ENCODE measurements at places on chromosomes 3 and 15. TPM values are rescaled to one million over a fixed set of nuclear protein-coding genes. Genes with fewer than 3 reads are reported as not detected.

- no peaks in the 10 kb centered on the region for H3K36me3 ChIP-seq
- no peak overlapping the region for H3K27ac ChIP-seq
- DNase-seq, result no peak
- H3K4me1 ChIP-seq, result peaks cover 26% of the 10 kb centered on the region
- no peaks in the 10 kb centered on the region for H3K27me3 ChIP-seq
These were observed 157.3 kb downstream of the ADAMTS9 start for GRCh38 chr3:64530434-64531049.

BNC1 gene
- 0.11 TPM for total RNA-seq

GP9 gene
- total RNA-seq, result not detected

GRCh38 chr3:126912027-126912422, 70.9 kb upstream of the PLXNA1 start:
- H3K4me1 ChIP-seq, result peaks cover 12% of the 10 kb centered on the region
- H3K27ac ChIP-seq, result no peak overlapping the region
- DNase-seq, result no peak
- H3K27me3 ChIP-seq, result no peaks in the 10 kb centered on the region
- no peak overlapping the region for H3K4me3 ChIP-seq

SETD2 gene
- total RNA-seq, result 61.2 TPM

- DNase-seq, result no peak
- H3K27ac ChIP-seq, result no peak overlapping the region
- no peaks in the 10 kb centered on the region for H3K27me3 ChIP-seq
- H3K4me3 ChIP-seq, result no peak overlapping the region
- H3K36me3 ChIP-seq, result no peaks in the 10 kb centered on the region
These were observed 122.2 kb upstream of the SLC24A5 start for GRCh38 chr15:47998619-47999019.

- peaks cover 11% of the 10 kb centered on the region for H3K4me1 ChIP-seq
- no peaks in the 10 kb centered on the region for H3K27me3 ChIP-seq
- H3K36me3 ChIP-seq, result no peaks in the 10 kb centered on the region
- DNase-seq, result no peak
These were observed 127.8 kb downstream of the ABI3BP start for GRCh38 chr3:100865442-100865841.

C3orf20 gene
- total RNA-seq, result 0.11 TPM

GRCh38 chr15:63502843-63503738, 1.3 kb upstream of the USP3 start:
- DNase-seq, result peak; percentile 97
- peak overlapping the region; percentile 91 for H3K4me3 ChIP-seq
- peaks cover 5% of the 10 kb centered on the region for H3K27me3 ChIP-seq
- H3K4me1 ChIP-seq, result peaks cover 59% of the 10 kb centered on the region

DNA sequence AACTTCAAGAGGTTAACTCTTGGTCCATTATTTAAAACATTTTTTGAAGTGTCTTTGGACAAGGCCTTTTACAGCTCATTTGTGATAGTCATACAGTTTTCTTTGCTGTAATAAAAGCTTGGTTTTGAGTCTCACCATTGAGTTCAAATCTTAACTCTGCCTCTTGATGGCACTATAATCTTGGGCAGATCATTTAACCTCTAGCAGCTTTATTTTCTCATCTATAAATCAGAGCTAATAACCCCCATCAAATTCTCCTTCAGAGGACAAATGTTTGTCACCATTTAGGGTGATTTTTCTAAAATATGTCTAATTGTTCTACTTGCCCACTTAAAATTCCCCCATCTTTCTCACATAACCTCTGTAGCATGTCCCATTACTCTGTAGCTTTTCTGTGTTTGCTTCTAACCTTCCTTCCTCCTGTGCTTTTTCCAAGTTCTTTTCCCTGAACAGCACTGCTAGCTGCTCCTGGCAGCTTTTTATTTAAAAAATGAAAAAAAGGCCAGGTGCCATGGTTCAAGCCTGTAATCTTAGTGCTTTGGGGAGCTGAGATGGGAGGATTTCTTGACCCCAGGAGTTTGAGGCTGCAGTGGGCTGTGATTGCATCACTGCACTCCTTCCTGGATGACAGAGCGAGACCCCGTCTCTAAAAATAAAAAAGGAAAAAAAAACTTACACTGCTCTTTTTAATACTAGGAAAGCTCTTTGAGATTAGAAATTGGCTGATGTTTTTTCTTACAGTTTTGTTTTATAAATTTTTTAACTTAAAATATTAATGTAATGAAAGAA, 28.5 kb downstream of the UBE2E1 start:
- no peak for DNase-seq
- no peaks in the 10 kb centered on the region for H3K27me3 ChIP-seq
- H3K4me1 ChIP-seq, result peaks cover 62% of the 10 kb centered on the region
- no peak overlapping the region for H3K27ac ChIP-seq
- H3K4me3 ChIP-seq, result no peak overlapping the region
- no peaks in the 10 kb centered on the region for H3K36me3 ChIP-seq

LRRC15 gene
- total RNA-seq, result 0.34 TPM

DNA sequence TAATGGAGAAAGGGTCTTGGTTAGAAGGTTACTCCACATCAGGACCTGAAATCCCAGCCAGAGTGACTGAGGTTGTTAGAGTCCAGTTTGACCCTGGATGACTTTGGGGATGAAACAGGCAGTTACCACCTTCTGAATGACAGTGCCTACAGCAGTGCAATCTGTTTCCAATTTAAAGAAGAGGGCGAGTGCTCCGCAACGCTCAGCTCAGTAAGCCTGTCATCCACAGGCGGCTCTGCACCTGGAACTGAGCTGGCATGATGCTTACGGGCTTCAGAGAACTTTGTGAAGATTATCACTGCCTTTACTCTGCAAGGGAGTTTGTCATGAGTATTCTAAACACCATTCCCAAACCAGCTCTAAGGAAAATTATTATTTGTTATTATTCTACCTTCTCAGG, 127.7 kb upstream of the SLC24A5 start:
- no peaks in the 10 kb centered on the region for H3K4me1 ChIP-seq
- H3K27me3 ChIP-seq, result no peaks in the 10 kb centered on the region
- no peak overlapping the region for H3K4me3 ChIP-seq
- no peaks in the 10 kb centered on the region for H3K36me3 ChIP-seq

CATSPER2 gene
- total RNA-seq, result 2.1 TPM

DNA sequence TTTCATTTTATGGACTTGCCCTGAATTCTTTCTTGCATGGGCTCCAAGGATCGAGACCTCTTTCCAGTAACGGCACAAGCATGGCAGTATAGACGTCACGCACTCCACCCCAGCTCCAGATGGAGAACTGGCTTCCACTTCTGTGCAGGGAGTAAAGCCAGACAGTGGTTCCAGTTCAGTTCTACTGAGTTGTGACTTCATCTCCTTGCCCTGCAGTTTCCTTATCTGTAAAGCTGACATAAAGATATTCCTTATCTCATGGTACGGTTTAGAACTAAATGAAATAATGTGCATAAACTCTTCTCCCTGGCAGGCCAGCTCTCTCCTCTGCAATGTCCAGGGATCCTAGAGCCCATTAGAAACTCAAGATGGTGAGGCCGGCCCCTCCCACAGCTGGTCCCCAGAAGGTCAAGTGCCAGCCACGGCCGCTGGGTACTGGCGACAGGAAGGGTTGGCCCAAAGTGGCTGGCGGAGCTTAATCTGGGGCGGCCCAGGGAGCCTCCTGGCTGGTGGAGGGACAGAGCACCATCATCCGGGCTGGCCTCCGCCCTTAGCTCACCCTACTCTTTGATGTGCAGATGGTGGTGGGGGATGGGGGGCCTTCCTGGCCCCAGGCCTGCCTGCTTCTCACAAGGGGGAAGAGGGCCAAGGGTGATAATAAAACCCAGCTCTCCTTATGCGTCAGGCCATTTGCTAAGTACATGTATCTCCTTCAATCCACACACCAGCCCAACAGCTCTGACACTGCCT, 7.2 kb downstream of the MESP2 start:
- H3K27ac ChIP-seq, result no peak overlapping the region
- H3K4me1 ChIP-seq, result no peaks in the 10 kb centered on the region
- no peaks in the 10 kb centered on the region for H3K36me3 ChIP-seq
- H3K27me3 ChIP-seq, result no peaks in the 10 kb centered on the region

DNA sequence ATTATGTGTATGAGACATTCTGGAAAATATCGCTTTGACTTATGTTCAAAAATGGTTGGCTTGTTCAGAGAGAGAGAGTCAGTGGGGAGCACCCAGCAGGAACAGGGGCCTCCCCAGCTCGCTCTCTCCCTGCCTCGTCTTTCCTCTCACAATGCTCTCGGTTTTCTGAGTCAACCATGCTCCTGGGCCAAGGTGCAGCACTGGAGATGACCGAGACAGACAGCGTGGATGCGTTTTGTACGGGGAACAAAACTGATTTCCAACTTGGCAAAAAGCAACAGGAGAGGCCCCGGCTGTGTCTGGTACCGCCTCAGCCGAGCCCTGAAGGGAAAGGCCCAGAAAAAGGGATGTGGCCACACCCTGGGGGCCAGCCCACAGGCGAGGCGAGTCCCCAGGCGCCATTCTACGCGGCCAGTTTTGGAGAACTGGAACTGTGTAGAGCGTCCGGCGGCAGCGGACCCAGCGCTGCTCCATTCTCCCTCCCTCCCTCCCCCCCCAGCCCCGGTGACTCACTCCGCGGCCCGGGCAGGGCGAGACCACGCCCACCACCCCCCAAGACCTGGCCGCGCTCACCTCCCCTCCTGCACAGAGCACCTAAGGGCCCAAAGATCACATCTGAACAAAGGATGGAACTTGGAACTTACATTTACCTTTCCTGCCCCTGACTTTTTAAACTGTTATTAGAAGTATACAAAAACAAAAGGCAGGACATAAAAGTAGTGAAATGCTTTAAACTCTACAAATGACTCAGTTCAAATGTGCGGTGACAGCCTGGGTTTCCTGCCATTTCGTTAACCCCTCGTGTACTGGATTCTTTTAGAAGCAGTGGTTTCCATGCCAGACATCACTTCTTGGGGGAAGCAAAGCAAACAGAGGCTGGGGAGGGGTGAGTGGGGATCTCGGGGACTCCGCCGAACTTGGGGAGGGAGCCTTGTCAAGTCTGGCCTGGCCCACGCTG, 12.7 kb downstream of the ATP10A start:
- no peaks in the 10 kb centered on the region for H3K36me3 ChIP-seq
- peak; percentile 96 for DNase-seq
- H3K27ac ChIP-seq, result peak overlapping the region; percentile 94
- H3K27me3 ChIP-seq, result no peaks in the 10 kb centered on the region
- H3K4me3 ChIP-seq, result peak overlapping the region; percentile 49
- H3K4me1 ChIP-seq, result peaks cover 81% of the 10 kb centered on the region

TMEM207 gene
- not detected for total RNA-seq

GRCh38 chr15:81897057-81897677, 148.7 kb downstream of the MEX3B start:
- no peaks in the 10 kb centered on the region for H3K27me3 ChIP-seq
- no peaks in the 10 kb centered on the region for H3K4me1 ChIP-seq
- no peaks in the 10 kb centered on the region for H3K36me3 ChIP-seq
- H3K4me3 ChIP-seq, result no peak overlapping the region
- DNase-seq, result peak; percentile 50

GRCh38 chr3:136844724-136845123, 17.3 kb upstream of the NCK1 start:
- peaks cover 10% of the 10 kb centered on the region for H3K4me1 ChIP-seq
- H3K36me3 ChIP-seq, result no peaks in the 10 kb centered on the region
- H3K27me3 ChIP-seq, result no peaks in the 10 kb centered on the region
- DNase-seq, result no peak
- H3K27ac ChIP-seq, result no peak overlapping the region

GRCh38 chr3:48852151-48852550, 4.5 kb upstream of the PRKAR2A start:
- no peak overlapping the region for H3K27ac ChIP-seq
- no peak for DNase-seq
- no peak overlapping the region for H3K4me3 ChIP-seq
- H3K4me1 ChIP-seq, result peaks cover 11% of the 10 kb centered on the region

PPIP5K1 gene
- 21.6 TPM for total RNA-seq

GRCh38 chr15:70328679-70329115, 231.0 kb upstream of the TLE3 start:
- H3K27ac ChIP-seq, result no peak overlapping the region

- H3K36me3 ChIP-seq, result no peaks in the 10 kb centered on the region
- H3K27me3 ChIP-seq, result no peaks in the 10 kb centered on the region
- H3K4me3 ChIP-seq, result no peak overlapping the region
- no peak overlapping the region for H3K27ac ChIP-seq
These were observed 298.6 kb upstream of the DNAJC19 start for GRCh38 chr3:181288145-181288544.

GRCh38 chr3:18080198-18080689, 337.8 kb upstream of the TBC1D5 start:
- H3K27ac ChIP-seq, result no peak overlapping the region
- no peaks in the 10 kb centered on the region for H3K36me3 ChIP-seq
- H3K27me3 ChIP-seq, result no peaks in the 10 kb centered on the region
- no peaks in the 10 kb centered on the region for H3K4me1 ChIP-seq
- DNase-seq, result no peak

DNA sequence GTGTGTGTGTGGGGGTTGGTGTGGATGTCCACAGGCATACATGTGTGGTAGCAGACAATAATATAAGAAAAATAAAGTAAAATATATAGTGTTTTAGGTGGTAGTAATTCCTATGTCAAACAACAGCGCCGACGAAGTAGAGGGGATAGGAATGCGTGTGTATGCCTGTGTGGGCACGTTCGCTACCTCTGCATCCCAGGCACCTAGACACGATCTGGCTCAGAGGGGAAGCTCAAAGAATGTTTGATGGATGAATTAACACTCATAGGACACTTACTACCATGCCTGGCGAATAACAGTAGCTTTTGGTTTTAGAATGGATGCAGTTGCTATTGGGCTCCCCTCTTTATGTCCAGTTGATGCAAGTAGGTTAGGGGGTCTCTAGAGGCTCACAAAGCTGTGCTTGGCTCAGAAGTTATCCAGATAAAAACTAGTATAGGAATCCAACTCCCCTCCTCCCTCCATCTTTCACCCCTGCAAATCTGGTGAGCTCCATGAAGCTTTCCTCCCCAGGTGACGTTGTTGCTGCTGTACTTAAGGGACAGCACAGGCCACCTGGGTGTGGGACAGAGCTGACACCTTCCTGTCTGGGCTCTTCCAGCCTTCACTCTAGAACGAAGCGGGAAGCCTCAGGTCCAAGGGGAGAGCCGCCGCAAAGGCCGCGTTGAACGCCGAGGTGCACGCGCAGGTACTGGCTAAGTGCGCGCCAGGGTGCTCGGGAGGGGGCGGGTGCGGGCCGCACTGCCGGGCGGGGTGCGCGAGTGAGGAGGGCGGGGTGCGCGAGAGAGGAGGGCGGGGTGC, 192.6 kb upstream of the LYSMD4 start:
- no peaks in the 10 kb centered on the region for H3K27me3 ChIP-seq
- H3K36me3 ChIP-seq, result no peaks in the 10 kb centered on the region
- peak; percentile 88 for DNase-seq
- H3K27ac ChIP-seq, result peak overlapping the region; percentile 66

- H3K27me3 ChIP-seq, result no peaks in the 10 kb centered on the region
- no peaks in the 10 kb centered on the region for H3K36me3 ChIP-seq
- peaks cover 3% of the 10 kb centered on the region for H3K4me1 ChIP-seq
- H3K4me3 ChIP-seq, result no peak overlapping the region
- DNase-seq, result no peak
- no peak overlapping the region for H3K27ac ChIP-seq
These were observed 937.2 kb downstream of the FHIT start for GRCh38 chr3:60313951-60314461.

- H3K36me3 ChIP-seq, result no peaks in the 10 kb centered on the region
- DNase-seq, result no peak
- H3K27me3 ChIP-seq, result no peaks in the 10 kb centered on the region
- H3K4me3 ChIP-seq, result no peak overlapping the region
These were observed 6.7 kb upstream of the PSTPIP1 start for GRCh38 chr15:76987896-76988860.

AP2M1 gene
- total RNA-seq, result 264 TPM

SEMA5B gene
- total RNA-seq, result 1.6 TPM
